ENCODE measurements at places on chromosomes 12 and 14.
A peak's percentile ranks its signal among the peaks of the same experiment; 100 is the strongest.

DNA sequence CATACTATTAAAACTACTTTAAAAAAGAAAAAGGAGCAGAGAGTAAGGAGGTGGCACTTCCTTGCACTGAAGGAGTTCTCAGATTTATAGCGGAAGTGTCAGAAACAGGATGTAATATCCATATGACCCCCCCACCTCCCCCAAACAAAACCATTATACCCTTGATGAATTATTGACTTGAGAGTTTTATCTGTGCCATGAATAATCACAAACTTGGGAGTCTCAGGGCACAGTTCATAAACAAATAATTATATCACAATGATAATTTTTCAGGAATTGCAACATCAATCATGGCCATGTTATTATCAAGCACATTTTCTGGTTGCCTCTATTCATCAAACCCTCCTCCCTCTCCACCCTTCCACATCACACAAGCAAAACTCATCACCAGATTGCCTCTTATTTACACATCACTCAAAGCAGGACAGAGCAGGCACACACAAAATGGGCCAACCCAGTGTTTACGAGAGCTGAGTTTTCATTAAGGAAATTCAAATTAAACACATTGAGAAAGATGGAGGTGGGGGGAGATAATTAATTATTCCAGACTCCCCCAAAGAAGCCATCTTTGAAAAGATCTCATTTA lies 141.4 kb downstream of the EGLN3 start:
- no peak for DNase-seq

GRCh38 chr14:90805662-90806540 lies 10.3 kb downstream of the TTC7B start:
- peak; percentile 69 for DNase-seq

DNA sequence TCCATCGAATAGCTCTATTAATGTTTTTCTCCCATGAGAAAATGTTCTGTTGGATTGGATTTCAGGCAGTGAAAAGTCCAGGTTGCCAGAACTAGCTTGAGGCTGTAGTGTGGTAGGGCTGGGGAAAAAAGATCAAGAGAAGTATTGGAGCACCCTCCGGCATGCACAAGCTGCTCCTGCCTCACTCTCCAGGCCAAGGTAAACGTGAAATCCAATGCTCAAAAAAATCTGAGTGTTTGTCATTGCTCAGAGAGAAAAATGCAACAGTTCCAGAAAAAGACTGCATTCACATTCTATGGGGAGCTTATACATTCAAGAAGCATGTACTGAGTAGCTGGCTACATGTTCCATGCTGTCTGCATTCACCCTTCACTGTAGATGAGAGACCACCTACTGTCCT lies 680.9 kb upstream of the TBX3 start:
- no peak for DNase-seq

- DNase-seq: no peak
Observed at GRCh38 chr12:48823281-48823680, 5.0 kb downstream of the CACNB3 start.

DNA sequence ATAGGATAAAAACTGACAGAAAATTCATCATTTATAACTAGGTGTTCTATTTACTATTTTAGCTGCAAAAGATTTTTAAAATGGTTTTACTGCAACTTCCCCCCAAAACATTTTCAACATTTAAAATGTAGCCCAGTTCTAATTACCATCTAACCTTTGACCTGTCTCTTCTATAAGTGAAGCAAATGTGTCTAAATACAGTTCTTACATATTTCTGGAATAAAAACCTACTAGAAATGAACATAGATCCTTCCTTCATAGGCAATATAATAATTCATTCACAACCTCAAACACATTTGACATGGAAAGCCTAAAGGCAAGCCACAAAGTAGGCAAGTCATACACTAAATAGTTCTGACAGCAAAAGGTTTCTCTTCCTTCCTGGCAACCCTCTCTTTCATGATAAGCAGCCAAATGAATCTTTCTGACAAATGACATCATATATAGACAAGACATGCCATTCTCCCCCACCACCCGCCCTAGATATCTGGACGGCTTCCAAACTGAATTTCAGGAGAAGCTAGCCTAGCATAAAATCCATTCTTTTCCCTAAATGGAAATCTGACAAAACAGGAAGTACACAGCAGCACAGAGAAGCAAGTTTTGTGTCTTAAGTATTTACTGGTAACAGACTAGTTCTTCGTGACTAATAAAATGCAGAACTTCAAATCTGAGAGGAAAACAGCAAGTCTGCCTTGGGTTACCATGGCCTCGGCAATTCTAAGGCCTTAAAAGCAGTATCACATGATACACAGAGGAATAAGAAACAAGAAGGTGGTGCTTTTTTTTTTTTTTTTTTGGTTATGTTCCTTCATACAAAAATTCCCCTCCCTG lies 17.2 kb upstream of the ARID4A start:
- DNase-seq: peak; percentile 73

All from hematopoietic multipotent progenitor cell treated with erythropoietin and hydrocortisone succinate and interleukin-3 and kit ligand, for 4 days (in vitro differentiated cells).